ENCODE measurements at places on chromosomes 3 and 15. TPM values are rescaled to one million over a fixed set of nuclear protein-coding genes. Genes with fewer than 3 reads are reported as not detected.
A peak's percentile ranks its signal among the peaks of the same experiment; 100 is the strongest.

GRCh38 chr3:148950806-148951205 is 40.5 kb upstream of the GYG1 start:
- H3K27ac ChIP-seq, result no peak overlapping the region
- no peak for DNase-seq
- no peaks in the 10 kb centered on the region for H3K36me3 ChIP-seq
- peaks cover under 1% of the 10 kb centered on the region for H3K4me1 ChIP-seq
- H3K4me3 ChIP-seq, result no peak overlapping the region
- no peaks in the 10 kb centered on the region for H3K27me3 ChIP-seq

DNA sequence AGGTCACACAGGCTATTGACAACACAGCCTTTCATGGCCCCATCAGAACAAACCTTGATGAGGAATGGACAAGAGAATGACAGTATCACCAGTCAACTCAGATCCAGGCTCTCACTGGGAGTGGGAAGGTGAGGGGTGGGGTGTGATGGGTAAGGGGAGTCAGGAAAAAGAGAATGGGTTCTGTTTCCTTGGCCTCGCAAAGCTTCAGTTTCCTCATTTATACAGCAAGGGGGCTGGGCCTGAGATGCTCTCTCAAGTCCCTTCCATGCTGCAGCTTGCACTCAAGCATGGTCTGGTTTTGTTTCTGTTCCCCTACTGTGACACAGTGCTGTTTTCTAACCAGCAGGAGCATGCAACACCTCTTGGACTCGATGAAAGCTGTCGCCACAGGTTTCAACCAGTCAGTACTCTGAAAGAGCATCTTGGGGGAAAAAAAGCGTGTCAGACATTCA is 65.7 kb upstream of the IL12A start:
- H3K27me3 ChIP-seq, result no peaks in the 10 kb centered on the region
- no peak overlapping the region for H3K4me3 ChIP-seq
- no peak for DNase-seq
- no peak overlapping the region for H3K27ac ChIP-seq
- H3K4me1 ChIP-seq, result no peaks in the 10 kb centered on the region

- H3K36me3 ChIP-seq, result no peaks in the 10 kb centered on the region
- no peak overlapping the region for H3K4me3 ChIP-seq
- no peaks in the 10 kb centered on the region for H3K27me3 ChIP-seq
Measured at GRCh38 chr3:108661699-108662098, 72.2 kb downstream of the DZIP3 start.

Gene INKA1
- total RNA-seq, result 12.5 TPM

DNA sequence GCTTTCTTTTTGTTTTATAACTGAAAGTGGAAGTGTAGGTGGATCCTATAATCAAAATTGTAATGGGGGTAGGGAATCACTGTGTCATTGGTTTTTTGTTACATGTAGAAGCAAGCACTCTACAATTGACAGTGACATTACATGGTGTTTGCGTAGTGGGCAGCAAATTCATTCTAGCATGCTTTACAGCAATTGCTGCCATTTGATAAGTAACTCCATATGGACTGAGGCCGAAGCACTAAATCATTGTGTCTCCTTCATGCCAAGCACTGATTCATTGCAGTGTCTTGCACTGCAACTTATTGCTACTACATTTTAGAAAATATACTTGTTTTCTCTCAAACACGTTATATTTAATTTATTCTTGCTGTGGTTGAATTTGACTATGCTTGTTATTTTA is 933.9 kb downstream of the NSUN3 start:
- no peak for DNase-seq
- H3K27ac ChIP-seq, result no peak overlapping the region
- H3K4me1 ChIP-seq, result no peaks in the 10 kb centered on the region
- H3K27me3 ChIP-seq, result no peaks in the 10 kb centered on the region
- no peak overlapping the region for H3K4me3 ChIP-seq

Gene PLSCR4
- 50.3 TPM for total RNA-seq

Gene CYP8B1
- total RNA-seq, result not detected

DNA sequence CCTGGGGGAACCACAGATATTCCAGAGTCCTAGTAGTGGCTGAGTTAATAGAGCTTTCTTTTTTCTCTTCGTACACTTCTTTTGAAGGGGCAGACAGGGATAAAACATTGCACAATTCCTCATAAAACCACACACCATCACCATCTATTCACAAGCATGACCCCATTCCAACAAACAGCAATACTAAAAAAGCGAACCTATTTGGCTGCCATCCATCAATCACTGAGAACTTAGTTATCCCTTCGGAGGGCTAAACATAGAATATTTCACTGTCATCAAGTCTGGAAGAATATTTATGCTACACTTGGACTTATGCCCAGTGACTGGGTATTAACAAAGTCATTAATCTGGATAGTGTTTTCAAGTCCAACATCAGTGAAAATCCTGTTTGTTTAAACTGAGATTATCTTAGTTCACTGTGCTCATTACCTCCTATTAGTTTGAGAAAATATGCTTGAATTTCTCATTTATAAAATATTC is 80.3 kb upstream of the PRTG start:
- H3K27ac ChIP-seq, result peak overlapping the region; percentile 2
- H3K27me3 ChIP-seq, result no peaks in the 10 kb centered on the region
- no peaks in the 10 kb centered on the region for H3K36me3 ChIP-seq
- no peak overlapping the region for H3K4me3 ChIP-seq
- no peaks in the 10 kb centered on the region for H3K4me1 ChIP-seq

GRCh38 chr3:157088601-157089454 is 71.1 kb downstream of the CCNL1 start:
- H3K27ac ChIP-seq, result peak overlapping the region; percentile 96
- DNase-seq, result no peak
- peaks cover 36% of the 10 kb centered on the region for H3K4me1 ChIP-seq
- no peaks in the 10 kb centered on the region for H3K36me3 ChIP-seq
- H3K4me3 ChIP-seq, result peak overlapping the region; percentile 55

- no peak for DNase-seq
- peaks cover 9% of the 10 kb centered on the region for H3K4me1 ChIP-seq
- no peak overlapping the region for H3K27ac ChIP-seq
- H3K4me3 ChIP-seq, result no peak overlapping the region
Measured at GRCh38 chr15:47961401-47962090, 159.2 kb upstream of the SLC24A5 start.

DNA sequence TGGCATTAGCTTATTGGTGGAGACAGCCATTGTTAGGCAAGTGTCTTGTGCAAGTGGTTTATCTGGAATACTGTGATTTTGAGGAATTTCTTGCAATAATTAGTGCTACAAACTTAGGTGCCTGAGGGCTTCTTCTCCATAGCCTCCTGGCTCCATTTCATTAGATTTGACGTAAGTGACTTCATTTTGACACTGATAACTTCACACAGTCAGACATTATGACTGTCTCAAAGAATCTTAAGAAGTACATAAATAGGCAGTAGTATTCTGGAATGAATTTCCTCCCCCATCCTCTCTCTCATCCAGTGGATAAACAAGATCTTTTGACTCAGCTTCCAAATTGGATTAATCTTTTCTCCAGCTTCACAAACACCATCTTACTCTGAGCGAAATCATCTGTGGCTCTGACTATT is 19.0 kb downstream of the ARL14 start:
- no peak overlapping the region for H3K4me3 ChIP-seq
- no peaks in the 10 kb centered on the region for H3K4me1 ChIP-seq
- no peak for DNase-seq

DNA sequence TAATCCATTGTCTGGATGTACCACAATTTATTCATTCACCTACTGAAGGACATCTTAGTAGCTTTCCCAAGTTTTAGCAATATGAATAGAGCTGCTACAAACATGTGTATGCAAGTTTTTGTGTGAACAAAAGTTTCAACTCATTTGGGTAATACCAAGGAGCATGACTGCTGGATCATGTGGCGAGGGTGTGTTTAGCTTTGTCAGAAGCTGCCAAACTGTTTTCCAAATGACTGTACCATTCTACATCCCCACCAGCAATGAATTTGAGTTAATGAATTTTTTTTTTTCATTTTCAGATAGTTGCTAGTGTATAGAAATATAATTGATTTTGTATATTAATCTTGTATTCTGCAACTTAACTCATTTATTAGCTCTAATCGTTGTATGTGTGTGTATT is 20.0 kb upstream of the ELP6 start:
- H3K27ac ChIP-seq, result no peak overlapping the region
- H3K27me3 ChIP-seq, result no peaks in the 10 kb centered on the region
- H3K4me1 ChIP-seq, result no peaks in the 10 kb centered on the region
- DNase-seq, result no peak
- H3K4me3 ChIP-seq, result no peak overlapping the region

DNA sequence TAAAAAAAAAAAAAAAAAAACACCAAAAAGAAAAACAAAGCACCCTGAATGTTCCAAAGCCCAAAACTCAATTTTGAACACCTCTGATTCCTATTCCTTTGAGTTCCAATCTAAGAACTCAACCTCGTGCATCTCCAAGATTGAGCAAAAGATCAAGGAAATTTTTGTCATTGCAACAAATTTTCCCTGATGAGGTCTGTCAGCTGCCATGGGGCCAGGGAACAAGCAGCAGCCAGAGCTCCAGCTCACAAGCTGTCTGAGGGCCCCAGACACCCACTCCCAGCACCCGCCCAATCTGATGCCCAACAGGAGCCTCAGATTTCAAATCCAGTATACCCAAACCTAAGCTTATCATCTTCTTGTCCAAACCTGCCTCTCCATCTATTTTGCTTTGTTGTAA is 87.6 kb upstream of the ACP3 start:
- DNase-seq, result no peak
- no peaks in the 10 kb centered on the region for H3K4me1 ChIP-seq
- no peaks in the 10 kb centered on the region for H3K36me3 ChIP-seq
- H3K27ac ChIP-seq, result no peak overlapping the region
- no peak overlapping the region for H3K4me3 ChIP-seq
- no peaks in the 10 kb centered on the region for H3K27me3 ChIP-seq

- no peaks in the 10 kb centered on the region for H3K36me3 ChIP-seq
- DNase-seq, result no peak
- H3K27me3 ChIP-seq, result no peaks in the 10 kb centered on the region
- no peak overlapping the region for H3K27ac ChIP-seq
- H3K4me1 ChIP-seq, result peaks cover 9% of the 10 kb centered on the region
Measured at GRCh38 chr15:70050970-70051369, 46.7 kb downstream of the TLE3 start.

DNA sequence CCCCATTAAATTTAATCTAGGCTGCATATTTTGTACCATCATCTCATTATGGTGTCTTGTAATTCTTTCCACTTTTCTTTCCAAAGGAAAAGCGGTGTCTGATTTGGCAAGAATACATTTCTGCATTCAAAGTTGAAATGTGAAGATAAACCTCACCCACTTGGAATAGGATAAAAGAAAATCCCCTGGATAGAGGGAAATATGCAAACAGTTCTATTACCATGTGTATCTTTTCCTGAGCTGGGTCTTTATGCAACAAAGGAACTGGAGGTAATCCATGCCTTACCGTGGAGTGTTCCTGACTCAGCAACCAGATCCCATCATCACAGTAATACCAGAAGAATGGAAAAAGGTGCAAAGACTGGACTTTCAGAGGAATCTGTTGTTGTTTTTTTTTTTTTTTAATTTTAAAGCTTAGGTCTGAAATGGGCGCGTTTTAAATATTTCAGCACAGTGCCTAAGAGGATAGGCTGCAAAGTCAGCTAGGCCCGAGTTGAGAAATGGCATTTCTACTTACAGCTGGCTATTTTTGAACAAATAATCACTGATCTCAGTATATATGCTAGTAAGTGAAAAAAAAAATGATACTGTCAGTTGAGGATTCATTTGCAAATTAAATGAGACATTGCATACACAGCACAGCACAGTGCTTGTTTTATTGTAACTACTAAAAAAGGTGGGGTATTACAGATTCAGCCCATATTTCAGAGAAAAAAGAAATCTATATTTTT is 55.5 kb upstream of the ADAMTS9 start:
- H3K27ac ChIP-seq, result no peak overlapping the region
- H3K4me1 ChIP-seq, result peaks cover 27% of the 10 kb centered on the region
- H3K4me3 ChIP-seq, result no peak overlapping the region
- no peak for DNase-seq
- no peaks in the 10 kb centered on the region for H3K27me3 ChIP-seq

DNA sequence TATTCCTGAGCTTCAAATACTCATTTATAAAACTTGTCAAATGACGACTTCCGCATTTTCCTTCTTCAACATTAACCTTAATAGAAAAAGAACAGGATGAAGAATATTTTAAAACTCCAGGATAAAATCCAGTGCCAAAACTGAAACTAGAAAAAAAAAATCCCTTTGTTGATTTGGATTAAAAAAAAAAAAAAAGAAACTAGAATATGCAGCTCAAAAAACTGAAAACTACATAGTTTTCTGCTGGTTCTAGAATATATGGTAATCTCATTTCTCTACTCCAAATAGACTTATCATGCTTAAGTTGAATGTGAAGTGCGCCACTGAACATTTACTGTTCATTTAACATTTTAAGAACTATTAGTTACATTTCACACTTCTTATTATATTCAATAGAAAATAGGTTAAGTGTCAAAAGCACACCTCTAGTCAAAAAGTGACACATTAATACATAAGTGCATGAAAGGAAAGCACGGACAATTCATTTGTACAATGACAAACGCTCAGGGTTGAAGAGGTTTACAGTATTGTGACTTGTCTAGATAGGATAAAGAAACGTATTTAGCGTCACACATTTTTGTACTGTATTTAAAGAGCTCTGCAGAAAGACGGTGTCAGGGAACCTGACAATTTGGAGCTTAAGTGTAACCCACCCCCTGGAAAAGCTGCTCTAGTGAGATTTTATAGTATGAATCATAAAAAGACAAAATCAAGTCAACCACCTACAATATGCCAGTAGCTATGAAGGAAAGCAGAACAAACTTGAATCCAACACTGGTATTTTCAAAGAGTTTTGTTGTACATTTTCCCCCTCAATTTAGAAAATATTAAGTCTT is 5.8 kb downstream of the TRA2B start:
- DNase-seq, result no peak
- H3K4me3 ChIP-seq, result no peak overlapping the region
- H3K36me3 ChIP-seq, result no peaks in the 10 kb centered on the region
- H3K27me3 ChIP-seq, result no peaks in the 10 kb centered on the region
- peak overlapping the region; percentile 2 for H3K27ac ChIP-seq

Gene KNL1
- 3.4 TPM for total RNA-seq

- H3K27me3 ChIP-seq, result no peaks in the 10 kb centered on the region
- no peaks in the 10 kb centered on the region for H3K4me1 ChIP-seq
- H3K27ac ChIP-seq, result no peak overlapping the region
- no peak overlapping the region for H3K4me3 ChIP-seq
Measured at GRCh38 chr3:901953-902778, 190.7 kb upstream of the CNTN6 start.

GRCh38 chr15:70200511-70201424 is 103.1 kb upstream of the TLE3 start:
- H3K27ac ChIP-seq, result no peak overlapping the region
- no peak for DNase-seq
- no peaks in the 10 kb centered on the region for H3K27me3 ChIP-seq
- H3K4me3 ChIP-seq, result no peak overlapping the region
- H3K4me1 ChIP-seq, result peaks cover 50% of the 10 kb centered on the region
- H3K36me3 ChIP-seq, result no peaks in the 10 kb centered on the region

- H3K4me3 ChIP-seq, result no peak overlapping the region
- no peaks in the 10 kb centered on the region for H3K36me3 ChIP-seq
- H3K27me3 ChIP-seq, result no peaks in the 10 kb centered on the region
- H3K27ac ChIP-seq, result no peak overlapping the region
- no peaks in the 10 kb centered on the region for H3K4me1 ChIP-seq
Measured at GRCh38 chr3:69142090-69142489, 19.7 kb upstream of the LMOD3 start.

Gene AGBL1
- total RNA-seq, result not detected

Gene ISL2
- 2.0 TPM for total RNA-seq
